HepG2 (cell line): ENCODE measurements at places on chromosomes 2 and 18. TPM values are rescaled to one million over a fixed set of nuclear protein-coding genes. Genes with fewer than 3 reads are reported as not detected.

GRCh38 chr2:102514061-102514785, 41.2 kb downstream of the SLC9A4 start:
- peak; percentile 68 for DNase-seq

GRCh38 chr18:61528961-61529360, 195.7 kb downstream of the CDH20 start:
- DNase-seq: no peak

DNA sequence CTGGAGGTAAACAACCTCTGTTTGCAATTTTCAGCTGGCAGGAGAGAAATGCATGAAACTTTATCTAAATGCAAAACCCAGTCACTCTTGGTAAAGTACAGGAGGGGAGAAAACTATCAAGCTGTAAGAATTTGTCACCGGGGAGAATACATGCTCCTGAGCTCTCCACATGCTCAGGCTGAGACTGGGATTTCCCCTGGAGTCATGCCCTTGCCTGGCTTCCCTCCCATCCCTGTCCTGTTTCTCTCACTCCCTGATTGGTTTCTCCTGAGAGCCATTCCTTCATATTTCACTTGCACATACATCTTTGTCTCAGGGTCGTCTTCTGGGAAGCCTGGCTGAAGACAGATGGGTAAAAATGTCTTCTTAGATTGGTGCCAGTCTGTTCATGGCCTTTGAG, 52.9 kb upstream of the SPATS2L start:
- DNase-seq: no peak

GULP1 gene
- polyA plus RNA-seq: 0.05 and 0.15 TPM in 2 replicates

- DNase-seq: peak; percentile 58
Measured at GRCh38 chr2:69964353-69964841, 3.0 kb upstream of the ASPRV1 start.

RAB6D gene
- 0.01 and 0.03 TPM in 2 replicates for polyA plus RNA-seq

GRCh38 chr18:8366656-8367055, 242.6 kb upstream of the RAB12 start:
- DNase-seq: no peak

- DNase-seq: no peak
Measured at GRCh38 chr2:170408461-170409163, 230.7 kb downstream of the MYO3B start.

DNA sequence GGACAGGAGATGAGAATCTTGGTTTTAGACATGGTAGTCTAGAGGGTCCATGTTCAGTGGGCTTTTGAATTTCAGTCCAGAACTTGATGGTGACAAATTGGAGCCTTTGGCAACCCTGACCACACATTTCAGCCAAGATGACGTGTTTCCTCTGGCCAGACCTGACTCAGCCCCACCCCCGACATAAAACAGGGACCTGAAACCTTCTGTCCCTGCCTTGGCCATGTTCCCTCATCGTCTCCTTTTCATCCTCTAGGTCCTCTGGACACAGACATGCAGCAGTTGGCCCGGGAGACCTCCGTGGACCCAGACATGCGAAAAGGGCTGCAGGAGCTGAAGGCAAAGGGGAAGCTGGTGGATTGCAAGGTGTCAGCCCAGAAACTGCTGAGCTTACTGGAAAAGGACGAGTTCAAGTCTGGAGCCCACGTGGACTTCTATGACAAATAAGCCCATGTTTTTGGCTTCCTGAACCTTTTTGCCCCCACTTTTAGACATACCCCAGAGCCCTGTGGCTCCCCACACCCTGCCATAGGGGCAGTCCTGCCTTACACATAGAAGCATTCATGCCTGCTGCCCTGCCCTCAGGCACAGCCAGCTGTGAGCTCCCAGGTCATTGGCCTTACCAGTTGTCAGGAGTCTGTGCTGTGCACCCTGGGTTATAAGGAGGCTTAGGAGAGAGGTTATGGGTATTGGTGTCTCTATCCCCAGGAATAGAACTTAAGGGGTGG, 4.0 kb downstream of the SPR start:
- DNase-seq: no peak

UGT1A3 gene
- polyA plus RNA-seq: 0.39 TPM in 1 of 2 replicates, not detected in the other

DNA sequence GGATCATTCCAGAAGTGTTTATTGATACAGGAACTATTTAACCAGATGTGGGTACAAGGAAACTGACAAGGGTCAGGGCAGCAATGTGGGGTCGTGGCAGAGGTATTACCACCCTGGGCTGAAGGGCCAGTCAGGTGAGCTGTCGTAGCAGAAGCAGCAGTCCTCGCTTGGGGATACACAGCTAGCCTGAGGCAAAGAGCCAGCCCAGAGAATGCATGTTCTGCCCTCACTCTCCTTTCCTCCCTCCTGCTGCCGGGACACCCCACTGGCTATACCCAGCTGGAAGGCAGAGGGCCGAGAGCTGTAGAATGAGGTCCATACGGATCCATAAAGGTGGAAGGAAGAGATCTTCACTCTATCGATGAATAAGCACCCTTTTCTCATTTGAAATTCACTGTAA, 32.2 kb upstream of the GBX2 start:
- no peak for DNase-seq

DNA sequence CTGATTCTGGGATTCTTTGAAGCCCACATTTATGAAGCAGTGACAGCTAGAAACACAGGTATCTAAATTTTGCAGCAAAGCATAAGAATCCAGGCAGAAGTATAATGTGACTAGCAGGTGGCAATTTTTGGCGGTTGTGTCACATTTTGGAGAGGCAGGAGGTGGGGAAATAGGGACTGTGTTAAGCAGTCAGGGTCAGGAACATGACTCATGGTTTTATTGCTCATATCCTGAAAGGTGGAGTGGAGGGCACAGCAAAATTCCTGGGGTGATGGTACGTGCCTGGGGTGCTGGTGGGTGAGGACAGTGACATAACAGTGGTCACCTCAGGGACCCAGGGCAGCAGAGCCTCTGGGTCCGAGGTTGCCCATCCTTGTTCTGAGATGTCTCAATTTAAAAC, 63.5 kb upstream of the TTN start:
- DNase-seq: no peak

GRCh38 chr2:110157153-110157793, 41.7 kb upstream of the MALL start:
- DNase-seq: peak; percentile 65

DNA sequence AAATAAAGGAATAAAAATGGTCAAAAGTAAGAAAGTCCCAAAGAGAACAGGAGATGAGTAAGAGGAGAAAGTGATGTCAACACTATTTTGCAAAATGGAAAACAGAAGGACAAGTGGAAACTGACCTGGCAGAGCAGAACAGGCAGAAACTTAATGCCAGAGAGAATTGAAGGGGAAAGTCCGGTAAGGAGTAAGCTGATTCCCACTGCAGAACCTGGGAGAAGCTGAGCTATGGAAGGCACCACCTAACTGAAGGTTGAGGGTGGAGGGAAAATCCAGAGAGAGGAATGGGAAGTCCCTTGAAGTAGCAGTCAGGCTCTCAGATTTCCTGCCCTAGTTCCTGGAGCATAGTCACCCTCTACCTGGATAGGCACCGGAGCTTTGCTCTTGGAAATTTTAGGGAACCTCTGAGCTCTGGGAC, 59.8 kb downstream of the MOGAT1 start:
- no peak for DNase-seq

DNA sequence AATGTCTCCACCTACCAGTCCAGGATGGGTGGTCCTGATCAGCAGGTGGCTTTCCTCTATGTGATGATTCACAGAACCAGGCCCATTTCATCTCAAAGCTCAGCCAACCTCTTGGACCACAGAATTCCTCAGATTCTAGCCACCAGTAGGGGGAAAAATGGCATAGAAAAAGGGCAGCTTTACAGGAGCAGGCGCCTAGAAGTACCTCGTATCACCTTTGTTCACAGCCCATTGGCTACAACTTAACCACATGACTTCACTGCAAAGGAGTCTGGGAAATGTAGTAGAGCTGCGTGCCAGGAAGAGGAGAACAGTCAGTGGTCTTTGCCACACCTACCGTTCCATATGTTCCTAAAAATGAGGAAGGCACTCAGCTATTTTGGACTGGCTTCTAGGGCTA, 62.8 kb upstream of the DTNA start:
- DNase-seq: no peak

C1QL2 gene
- not detected in 2 replicates for polyA plus RNA-seq

- no peak for DNase-seq
Measured at GRCh38 chr18:79614211-79614955, 65.2 kb upstream of the CTDP1 start.

ALPI gene
- polyA plus RNA-seq: 0.03 TPM in 1 of 2 replicates, not detected in the other

DNA sequence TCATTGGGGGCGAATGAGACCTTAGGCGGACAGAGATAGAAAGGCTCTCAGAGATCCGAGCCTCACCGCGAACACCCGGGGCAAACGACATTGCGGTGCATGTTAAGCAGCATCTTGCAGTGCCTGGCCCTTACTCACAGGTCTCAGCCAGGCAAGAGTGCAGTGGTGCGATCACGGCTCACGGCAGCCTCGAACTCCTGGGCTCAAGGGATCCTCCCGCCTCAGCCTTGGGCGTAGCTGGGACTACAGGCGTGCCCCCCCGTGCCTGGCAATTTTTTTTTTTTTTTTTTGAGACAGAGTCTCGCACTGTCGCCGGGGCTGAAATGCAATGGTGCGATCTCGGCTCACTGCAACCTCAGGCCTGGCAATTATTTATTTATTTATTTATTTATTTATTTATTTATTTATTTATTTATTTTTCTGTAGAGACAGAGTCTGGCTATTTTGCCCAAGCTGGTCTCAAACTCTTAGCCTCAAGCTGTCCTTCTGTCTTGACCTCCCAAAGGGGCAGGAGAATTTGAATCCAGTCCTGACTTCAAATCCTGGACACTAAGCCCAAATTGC, 1.3 kb downstream of the LAMA3 start:
- DNase-seq: no peak

GRCh38 chr2:113873867-113874266, 16.0 kb upstream of the ACTR3 start:
- no peak for DNase-seq

DNA sequence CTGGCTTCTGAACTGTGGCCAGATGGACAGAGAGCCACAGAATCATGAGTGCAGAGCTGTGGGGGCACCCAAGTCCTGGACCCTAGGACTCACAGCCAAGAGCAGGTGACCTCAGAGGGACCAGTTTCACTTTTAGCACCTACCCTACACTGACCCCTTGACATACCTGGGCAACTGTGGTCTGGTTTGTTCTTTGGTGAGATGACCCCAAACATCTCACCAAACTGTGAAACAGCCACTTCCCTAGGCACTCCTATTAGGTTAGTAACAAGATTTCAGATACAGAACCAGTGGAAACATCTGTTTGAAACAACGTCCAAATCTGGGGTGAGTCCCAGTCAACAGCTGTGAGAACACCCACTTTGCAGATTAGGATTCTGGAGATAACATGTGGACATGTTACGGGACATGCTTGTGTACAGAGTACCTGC, 1.9 kb upstream of the ZFP36L2 start:
- no peak for DNase-seq

DNA sequence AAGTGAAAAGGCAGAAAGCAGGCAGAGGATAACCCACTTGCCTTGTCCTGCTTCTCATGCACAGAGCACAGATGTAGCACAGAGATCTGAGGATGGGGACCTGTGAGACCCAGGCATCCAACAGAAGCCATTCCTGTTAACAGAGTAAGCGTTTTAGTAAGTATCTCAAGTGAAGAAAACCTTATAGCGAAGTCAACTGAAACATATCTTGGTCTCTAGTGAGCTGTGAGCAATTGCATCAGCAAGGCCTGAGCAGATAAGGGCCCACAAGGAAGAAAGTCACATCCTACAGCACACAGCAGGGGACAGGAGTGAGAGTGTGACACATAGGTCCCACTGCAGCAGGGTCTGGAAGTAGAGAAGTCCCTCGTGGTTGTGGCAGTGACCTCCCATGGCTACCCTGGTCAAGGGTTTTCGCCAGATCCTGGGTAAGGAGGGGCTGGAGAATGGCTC, 248.7 kb upstream of the TNP1 start:
- DNase-seq: no peak

- DNase-seq: no peak
Measured at GRCh38 chr2:29950481-29950880, 29.1 kb upstream of the ALK start.

TEX261 gene
- 68.7 and 78.7 TPM in 2 replicates for polyA plus RNA-seq

GRCh38 chr2:85673716-85674375, 5.8 kb upstream of the SFTPB start:
- DNase-seq: no peak

DNA sequence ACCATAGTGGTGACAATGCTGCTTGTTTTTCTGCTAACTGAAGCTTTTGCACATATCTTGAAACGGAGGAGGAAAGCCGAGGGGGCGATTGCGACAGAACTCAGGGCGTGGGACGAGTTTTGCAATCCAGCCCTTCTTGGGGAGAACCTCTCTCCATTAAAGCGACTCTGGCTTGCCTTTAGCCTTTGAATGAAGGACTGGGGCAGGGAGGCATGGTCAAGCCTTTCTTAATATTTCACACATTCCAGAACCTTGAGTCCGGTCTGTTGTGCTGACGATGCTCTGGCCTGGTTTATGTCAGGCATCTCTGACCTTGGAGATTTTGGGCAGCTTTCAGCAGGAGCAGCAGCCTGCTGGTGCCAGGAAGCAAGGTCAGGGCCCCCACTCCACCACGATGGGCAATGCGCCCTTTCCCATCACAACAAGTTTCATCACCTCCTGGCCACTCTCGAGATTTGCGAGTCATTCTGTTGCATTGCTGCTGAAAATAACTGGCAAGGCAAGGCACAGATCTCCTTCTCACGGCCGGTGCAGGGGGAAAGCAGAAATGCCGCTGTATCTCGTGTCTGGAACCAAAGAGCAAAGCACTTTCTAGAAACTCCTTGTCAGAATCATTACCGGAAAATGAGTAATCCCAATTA, 10.8 kb downstream of the EMILIN2 start:
- no peak for DNase-seq

- DNase-seq: no peak
Measured at GRCh38 chr2:64085936-64086335, 58.3 kb downstream of the PELI1 start.

TTC32 gene
- 31.8 and 38.3 TPM in 2 replicates for polyA plus RNA-seq

WDFY1 gene
- 77.1 and 78.4 TPM in 2 replicates for polyA plus RNA-seq

DNA sequence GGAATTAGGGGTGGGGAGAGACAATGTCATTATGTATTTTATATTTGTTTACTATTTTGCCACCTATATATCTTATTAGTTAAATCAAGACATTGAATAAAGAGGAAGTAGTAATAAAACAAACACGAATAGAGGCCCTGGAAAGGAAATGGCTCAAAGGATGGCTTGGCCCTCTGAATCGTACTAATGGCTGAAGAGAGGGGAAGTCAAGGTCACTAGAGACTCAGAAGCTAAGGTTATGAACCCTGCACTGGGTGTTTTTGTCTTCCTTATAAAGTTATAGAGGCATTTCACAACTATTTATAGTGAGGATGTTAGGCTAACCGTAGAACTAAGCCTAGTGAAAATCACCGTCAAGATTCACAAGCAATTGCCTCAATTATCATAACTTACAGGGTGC, 685.9 kb downstream of the ARHGAP15 start:
- no peak for DNase-seq
